NCI-H187 treated with DMSO at 0.1 percent for 48 hours (cell line): ENCODE measurements at places on chromosomes 13 and 19.

- no peak for DNase-seq
Observed at GRCh38 chr13:71589032-71589431, 278.0 kb downstream of the DACH1 start.

DNA sequence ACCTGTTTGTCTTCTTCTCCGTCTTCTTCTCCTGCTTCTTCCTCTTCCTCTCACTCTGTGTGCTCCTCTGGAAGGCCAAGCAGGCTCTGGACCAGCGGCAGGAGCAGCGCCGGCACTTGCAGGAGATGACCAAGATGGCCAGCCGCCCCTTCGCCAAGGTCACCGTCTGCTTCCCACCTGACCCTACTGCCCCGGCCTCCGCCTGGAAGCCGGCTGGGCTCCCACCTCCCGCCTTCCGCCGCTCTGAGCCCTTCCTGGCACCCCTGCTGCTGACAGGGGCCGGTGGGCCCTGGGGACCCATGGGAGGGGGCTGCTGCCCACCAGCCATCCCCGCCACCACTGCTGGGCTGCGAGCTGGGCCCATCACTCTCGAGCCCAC, 13.9 kb downstream of the CNFN start:
- DNase-seq = no peak

GRCh38 chr19:3451451-3451866, 28.9 kb downstream of the SMIM24 start:
- DNase-seq = no peak

DNA sequence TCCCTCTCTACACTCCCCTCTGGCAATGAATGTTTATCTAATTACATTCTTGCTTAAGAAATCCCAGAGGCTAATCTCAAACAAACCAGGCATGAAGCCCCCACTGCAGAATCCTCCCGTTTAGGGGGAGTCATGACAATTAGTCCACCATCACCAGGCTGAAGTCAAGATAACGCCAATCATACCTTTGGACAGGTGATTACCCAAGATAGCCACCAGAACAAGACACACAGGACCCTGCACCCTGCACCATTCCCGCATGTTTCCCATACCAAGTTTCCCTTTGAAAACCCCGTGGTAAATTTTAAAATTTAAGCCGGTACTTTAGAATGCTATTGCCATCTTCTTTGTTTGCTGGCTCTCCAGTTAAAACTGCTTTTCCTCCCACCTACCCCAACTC, 64.8 kb upstream of the XPO4 start:
- DNase-seq = no peak

GRCh38 chr19:29491491-29491890, 34.3 kb upstream of the VSTM2B start:
- no peak for DNase-seq

DNA sequence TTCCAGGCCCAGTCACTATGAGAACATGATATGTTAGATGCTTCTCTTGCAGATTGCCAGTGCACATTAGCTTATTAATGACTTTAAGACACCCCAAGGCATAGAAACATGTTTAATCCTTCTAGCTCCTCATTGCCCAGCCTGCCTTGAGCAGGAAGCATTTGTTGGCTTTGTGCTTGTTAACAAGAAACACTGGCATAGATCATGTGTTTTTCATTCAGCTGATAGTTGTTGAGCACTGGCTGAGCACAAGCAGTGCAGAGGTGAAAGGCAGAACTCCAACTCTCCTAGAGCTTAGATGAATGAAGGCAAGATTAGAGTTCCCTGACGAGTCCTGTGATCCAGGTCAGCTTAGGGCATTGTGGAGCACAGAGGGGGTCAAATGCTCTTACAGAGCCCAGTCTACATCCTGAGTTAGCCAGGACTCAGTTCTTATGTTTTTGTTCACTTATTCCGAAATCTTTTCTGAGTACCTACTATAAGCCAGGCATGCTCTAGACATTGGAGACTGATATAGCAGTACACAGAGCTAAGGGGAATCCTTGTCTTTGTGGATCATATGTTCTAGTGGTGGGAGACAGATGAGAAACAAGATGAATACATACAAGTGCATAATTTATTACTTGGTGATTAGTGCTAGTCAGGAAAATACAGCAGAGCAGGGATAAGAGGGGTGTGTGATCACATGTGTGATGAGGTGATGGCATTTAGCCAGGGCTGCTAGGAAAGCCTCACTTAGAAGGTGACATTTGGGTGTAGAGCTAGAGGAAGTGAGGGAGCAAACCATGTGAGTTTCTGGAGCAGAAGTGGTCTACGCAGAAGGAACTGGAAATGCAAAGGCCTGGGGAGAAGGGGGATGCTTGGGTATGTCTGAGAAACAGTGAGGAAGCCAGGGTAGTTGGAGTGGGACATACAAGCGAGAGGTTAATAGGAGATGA, 101.2 kb downstream of the WASF3 start:
- DNase-seq = no peak

- DNase-seq = no peak
Observed at GRCh38 chr13:30639671-30640070, 22.0 kb downstream of the USPL1 start.
